Activated T-helper 2 cell treated with anti-CD3 and anti-CD28 coated beads, Interferon-gamma antibody, Interleukin-2, Interleukin-4, amounts not matched to agents 10 μg/mL and 5 μg/mL and 100 μg/mL, durations not matched to agents 14 hours and 24 hours and 36 hours (primary cell): ENCODE measurements at places on chromosomes 1 and 21.

GRCh38 chr1:151286619-151287340, 4.7 kb downstream of the ZNF687 start:
- DNase-seq: no peak

DNA sequence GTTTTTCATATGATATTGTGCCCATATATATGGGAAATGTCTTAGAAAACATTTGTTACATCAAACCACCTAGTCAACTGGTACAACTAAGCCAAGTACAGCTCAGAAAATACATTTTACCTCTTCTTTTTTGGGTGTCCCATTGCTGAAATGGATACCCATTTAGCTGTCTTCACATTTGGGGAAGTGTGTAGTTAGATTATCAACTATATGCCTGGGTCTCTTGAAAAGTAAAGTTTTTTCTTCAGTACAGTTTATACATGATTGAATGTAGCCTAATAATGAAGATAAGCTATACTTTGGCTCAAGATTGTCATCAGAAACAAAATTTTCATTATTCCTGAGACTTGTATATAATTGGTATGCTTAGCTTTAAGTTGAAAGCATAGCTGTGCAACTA, 2.0 kb downstream of the AGO3 start:
- DNase-seq: no peak

- no peak for DNase-seq
These were observed 65.4 kb upstream of the KRTAP19-8 start for GRCh38 chr21:31103571-31104265.

DNA sequence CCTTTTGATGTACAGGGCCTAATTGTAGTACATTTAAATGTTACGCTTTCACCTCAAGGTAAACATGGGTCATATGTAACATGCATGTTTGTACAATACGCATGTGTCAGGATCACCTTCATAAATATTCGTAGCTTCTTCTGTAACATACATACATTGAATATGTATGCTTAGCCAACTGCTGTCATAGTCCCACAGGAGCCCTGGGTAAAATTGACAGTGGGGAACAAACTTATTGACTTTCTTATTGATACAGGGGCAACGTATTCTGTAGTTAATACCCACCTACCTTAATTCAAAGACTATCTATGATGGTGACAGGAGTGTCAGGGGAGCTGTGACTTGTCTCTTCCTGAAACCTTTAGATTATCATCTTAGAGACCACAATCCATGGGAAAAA, 3.7 kb upstream of the REN start:
- no peak for DNase-seq

GRCh38 chr1:10484521-10484920, 9.8 kb downstream of the PEX14 start:
- no peak for DNase-seq

- no peak for DNase-seq
These were observed 152.0 kb upstream of the HMCN1 start for GRCh38 chr1:185581961-185582725.

GRCh38 chr1:165914136-165914798, 86.9 kb downstream of the UCK2 start:
- peak; percentile 56 for DNase-seq

- DNase-seq: no peak
These were observed 26.2 kb downstream of the ARHGEF10L start for GRCh38 chr1:17565461-17566252.

DNA sequence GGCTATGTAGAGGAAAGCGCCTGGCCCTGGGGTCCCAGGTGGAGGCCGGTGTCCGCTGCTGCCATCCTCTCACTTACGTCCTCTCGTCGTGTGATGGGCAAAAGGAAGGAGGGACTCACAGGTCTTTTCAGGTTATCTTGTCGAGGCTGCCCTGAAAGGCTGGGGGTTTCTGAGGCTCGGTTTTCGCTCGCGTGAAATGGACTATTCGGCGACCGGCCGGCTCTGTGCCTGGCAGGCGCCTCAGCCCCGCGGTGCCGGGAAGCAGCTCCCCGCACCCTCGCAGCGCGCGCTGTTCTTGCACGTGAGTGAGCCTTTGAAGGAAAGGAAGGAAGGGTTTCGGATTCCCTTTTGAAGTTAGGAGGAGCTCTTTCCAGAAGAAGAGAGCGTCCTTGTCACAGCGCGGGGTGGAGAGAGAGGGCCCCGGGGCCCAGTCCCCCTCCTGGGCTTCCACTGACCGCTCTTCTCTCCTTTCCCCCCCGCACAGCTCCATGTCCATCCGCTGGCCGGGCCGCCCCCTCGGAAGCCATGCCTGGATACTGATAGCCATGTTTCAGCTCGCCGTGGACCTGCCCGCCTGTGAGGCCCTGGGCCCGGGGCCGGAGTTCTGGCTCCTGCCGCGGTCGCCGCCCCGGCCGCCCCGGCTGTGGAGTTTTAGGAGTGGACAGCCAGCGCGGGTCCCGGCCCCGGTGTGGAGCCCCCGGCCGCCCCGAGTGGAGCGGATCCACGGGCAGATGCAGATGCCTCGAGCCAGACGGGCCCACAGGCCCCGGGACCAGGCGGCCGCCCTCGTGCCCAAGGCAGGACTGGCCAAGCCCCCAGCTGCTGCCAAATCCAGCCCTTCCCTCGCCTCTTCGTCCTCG, 57.2 kb downstream of the AJAP1 start:
- DNase-seq: no peak

DNA sequence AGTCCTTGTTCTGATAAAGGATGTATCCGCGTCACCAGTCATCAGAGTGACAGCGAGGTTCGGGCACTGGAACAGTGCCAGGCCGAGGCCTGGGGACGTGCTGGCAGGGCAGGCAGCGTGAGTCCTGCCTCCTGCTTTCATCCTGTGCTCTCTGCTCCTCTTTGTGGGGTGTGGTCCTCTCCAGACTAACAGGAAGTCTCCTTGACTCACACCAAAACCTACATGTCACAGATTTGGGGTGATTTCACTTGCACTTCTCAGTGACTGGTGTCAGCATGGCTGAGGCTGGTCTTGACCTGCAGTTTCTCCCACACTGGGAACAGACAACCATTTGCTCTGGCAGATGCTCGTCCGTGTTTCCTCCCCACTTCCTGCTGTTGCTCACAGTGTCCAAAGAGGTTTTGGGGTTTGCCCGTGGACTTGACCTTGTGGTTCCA, 8.8 kb upstream of the NLRP3 start:
- DNase-seq: peak; percentile 53

DNA sequence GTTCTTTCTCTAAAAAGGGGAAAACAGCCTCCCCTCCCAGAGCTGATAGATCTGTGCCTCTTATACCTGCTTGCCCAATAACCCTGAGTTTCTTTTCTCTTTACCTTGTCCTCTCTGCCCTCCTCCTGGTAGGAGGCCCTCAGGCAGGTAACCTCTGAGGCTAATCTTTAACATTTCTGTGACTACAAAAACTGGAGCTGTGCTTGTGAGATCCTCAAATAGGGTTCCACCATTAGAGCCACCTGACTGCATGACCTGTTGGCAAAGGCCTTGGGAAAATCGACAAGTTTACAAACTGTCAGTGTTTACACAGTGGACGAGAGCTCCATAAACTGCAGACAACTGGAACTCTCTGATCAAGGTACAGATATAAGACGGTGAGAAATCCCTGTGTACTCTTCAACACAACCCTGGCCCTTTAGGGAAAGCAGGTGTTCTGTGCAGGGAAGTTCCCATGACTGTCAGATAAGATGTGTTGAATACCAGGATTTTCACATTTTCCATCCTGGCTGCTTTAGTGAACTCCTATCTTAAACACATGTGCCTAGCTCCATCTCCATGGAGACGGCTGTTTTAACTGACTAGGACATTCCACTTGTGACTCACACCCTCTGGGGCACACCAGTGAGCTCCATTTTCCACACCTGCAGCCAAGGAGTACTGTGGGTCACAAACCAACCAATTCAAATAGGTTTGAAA, 38.3 kb downstream of the ECE1 start:
- no peak for DNase-seq

- DNase-seq: no peak
These were observed 62.9 kb downstream of the TBX19 start for GRCh38 chr1:168343566-168343965.

GRCh38 chr1:67615886-67616285, 69.1 kb upstream of the GADD45A start:
- no peak for DNase-seq

GRCh38 chr1:168792592-168793125, 63.7 kb upstream of the DPT start:
- no peak for DNase-seq

DNA sequence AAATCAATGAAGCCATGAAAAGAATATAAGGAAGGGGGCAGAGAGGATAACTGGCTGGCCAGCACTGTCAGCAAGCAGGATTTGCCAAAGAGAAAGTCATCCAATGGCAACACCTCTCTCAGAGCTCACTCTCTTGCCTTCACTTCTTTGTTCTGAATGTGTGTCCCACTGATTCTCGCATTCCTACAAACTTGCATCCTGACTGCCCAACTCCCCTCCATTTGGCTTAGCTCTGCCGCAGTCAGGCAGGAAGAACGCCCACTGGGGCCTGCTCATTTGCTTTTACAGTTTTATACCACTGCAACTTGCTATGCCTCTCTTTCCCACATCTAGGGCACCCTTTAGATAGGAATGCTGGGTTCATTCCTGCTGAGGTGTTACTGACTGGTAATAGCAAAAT, 364.2 kb upstream of the ST6GALNAC5 start:
- DNase-seq: no peak

GRCh38 chr1:206461602-206462455, 8.4 kb upstream of the IKBKE start:
- peak; percentile 60 for DNase-seq

DNA sequence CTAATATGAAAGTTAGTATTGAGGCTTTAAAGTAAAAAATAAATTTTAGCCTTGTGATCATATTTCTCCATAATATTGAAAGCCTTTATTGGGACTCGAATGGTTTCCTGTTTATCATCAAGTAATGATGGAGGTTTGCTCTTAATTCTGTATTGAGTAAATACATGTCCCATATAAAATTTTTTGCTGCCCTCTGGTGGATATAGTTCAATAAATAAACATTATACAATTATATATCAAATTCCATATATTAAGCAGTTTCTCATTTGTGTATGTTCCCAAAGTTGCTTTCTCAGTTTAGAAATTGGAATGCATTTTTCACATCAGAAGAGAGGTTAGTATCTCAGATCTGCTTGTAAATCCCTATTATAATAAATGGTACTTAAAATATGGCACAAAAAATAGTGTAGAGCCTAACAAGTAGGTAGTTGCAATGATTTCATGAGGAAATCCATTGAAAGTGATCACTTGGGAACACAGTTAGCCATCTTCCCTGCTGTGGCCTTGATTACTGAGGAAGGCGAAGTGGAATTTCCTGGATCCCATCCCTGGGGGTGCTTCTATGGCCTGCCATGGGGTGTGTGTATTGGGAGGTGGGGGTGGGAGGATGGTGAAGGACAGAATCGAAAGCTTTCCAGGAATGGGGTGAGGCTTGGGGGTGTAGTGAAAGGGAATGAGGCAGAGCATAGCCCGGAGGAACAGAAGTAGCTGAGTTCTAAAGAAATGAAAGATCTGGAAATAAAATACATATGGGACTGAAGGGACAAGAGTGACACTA, 84.1 kb upstream of the C21orf91 start:
- no peak for DNase-seq
